ENCODE measurements at places on chromosomes 6 and 20. TPM values are rescaled to one million over a fixed set of nuclear protein-coding genes. Genes with fewer than 3 reads are reported as not detected.

The SEMG1 gene
- total RNA-seq, result not detected

The DUSP15 gene
- total RNA-seq, result not detected

The ACTL10 gene
- total RNA-seq, result 3.0 TPM

The HCRTR2 gene
- total RNA-seq, result not detected

The PHF1 gene
- 27.0 TPM for total RNA-seq

The SCGN gene
- not detected for total RNA-seq

The TRIM31 gene
- total RNA-seq, result not detected

The CCN2 gene
- 39.7 TPM for total RNA-seq

The GDAP1L1 gene
- not detected for total RNA-seq

The CLDN20 gene
- not detected for total RNA-seq

The FAM110A gene
- total RNA-seq, result 3.9 TPM

The LINC00237 gene
- not detected for total RNA-seq

The LTA gene
- total RNA-seq, result not detected

The OR12D3 gene
- not detected for total RNA-seq

The GCNT2 gene
- 0.99 TPM for total RNA-seq

The PDYN gene
- total RNA-seq, result not detected

The MED23 gene
- 30.3 TPM for total RNA-seq

The BPIFB1 gene
- total RNA-seq, result not detected

The RCAN2 gene
- 2.2 TPM for total RNA-seq

The UTRN gene
- total RNA-seq, result 135 TPM

The PDE10A gene
- total RNA-seq, result 2.5 TPM

The MRPS10 gene
- 41.5 TPM for total RNA-seq

The FITM2 gene
- total RNA-seq, result 9.6 TPM

The SNX3 gene
- total RNA-seq, result 256 TPM

The FAM209B gene
- total RNA-seq, result not detected

The COL9A3 gene
- total RNA-seq, result 0.15 TPM

The LBP gene
- total RNA-seq, result not detected

The IMPG1 gene
- total RNA-seq, result not detected

The TOX2 gene
- total RNA-seq, result 3.5 TPM

The LIN28B gene
- not detected for total RNA-seq
